NCI-H2029 (cell line): ENCODE measurements at places on chromosomes 7 and 10.

DNA sequence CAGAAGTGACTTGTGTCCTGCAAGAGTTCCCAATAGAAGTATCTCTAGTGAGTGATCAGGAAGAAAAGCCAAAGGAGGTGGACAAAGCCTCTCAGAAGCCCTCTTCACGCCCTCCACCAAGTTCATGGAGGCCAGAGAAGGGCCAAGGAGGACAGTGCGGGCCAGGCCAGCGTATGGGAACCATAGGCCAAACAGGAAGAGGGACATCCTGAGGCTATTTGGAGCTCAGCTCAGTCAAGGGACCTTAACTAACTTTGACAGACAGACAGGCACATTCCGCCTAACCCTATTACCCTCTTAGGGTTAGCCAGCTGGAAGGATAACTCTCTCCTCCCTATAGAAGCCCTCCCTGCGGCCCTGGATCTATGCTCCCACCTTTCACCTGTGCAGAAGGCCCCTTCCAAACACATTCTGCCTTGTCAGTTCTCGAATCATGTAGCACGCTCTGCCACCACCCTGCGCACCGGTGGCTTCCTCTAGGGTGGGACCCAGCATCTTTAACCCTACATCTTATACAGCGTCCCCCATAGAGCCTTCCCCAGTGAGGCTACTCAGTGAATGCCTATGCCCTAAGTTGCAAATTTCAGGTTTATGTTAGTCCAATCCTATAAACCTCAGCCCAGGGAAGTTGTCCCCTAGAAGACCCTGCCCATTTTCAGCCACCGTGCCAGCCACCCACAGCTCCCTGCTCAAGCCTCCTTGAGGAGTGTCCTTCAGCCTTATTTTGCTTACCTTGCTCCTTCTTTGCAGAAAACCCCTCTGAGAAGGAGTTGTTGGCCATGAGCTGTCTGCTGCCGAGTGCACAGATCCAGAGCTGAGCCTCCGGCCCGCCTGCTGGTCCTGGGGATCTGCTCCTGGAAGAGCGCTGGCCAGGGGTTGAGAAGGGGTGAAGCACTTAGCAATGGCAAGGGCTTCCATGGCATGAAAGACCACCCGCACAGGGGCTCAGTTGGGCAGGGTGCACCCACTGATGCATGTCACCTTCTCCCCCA is 36.9 kb downstream of the FRMPD2 start:
- DNase-seq = no peak

- no peak for DNase-seq
Measured at GRCh38 chr10:14975672-14976273, 16.6 kb downstream of the MEIG1 start.

GRCh38 chr7:41451826-41452225 is 251.1 kb downstream of the INHBA start:
- DNase-seq = no peak

DNA sequence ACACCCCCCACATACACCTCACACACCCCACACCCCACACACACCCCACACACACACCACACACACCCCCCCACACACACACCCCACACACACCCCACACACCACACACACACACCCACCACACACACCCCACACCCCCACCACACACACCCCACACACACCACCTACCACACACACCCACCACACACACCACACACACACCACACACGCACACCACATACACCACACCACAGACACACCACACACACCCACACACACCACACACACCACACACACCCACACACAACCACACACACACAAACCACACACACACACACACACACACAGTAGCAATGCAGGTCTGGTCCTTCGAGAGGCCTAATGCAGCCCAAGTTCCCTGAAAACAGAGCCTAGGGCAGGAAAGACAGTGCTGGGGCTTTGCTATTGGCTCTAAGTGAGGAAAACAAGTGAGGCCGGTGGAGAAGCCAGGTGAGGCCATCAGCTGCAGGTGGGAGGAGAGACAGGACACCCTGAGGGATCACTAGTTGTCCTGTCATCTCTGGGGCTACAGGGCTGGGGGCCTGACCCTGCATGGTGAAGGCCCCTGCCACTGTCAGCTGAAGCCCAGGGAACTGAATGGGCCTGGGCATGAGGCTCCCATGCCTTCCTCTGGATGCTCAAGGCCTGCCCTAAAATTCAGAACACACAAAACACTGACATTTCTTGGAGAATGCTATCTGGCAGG is 92.6 kb downstream of the CYTH3 start:
- DNase-seq = no peak

DNA sequence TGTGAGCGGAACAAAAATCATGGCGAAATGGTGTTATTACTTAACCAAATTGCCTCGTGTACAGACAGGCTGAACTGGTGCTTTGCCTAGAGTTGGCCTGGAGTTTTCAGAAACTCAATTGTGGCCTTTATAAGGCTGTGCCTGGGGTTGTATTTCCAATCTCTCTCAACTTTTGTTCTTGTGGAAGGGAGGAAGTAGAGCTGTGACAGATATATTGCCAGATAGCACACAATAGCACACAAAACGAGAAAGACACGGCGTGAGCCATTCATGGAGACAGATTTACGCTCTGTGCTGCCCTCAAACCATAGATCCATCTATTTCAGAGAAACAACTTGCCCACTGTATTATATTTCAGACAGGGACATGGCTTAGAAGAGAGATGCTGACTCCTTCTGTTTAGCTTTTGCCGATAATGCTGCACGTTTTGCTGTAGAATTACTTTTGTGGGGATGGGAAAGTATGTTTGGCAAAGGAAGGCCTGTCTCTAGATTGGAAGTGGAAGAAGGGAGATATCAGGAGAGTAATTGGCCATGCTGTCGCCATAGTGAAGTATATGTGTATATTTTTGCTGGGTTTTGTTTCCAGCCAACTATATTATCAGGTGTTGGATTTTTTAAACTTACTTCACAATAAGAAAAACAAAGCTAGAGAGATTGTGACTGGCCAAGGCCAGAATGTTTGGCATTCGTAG is 80.4 kb downstream of the AUTS2 start:
- DNase-seq = no peak

DNA sequence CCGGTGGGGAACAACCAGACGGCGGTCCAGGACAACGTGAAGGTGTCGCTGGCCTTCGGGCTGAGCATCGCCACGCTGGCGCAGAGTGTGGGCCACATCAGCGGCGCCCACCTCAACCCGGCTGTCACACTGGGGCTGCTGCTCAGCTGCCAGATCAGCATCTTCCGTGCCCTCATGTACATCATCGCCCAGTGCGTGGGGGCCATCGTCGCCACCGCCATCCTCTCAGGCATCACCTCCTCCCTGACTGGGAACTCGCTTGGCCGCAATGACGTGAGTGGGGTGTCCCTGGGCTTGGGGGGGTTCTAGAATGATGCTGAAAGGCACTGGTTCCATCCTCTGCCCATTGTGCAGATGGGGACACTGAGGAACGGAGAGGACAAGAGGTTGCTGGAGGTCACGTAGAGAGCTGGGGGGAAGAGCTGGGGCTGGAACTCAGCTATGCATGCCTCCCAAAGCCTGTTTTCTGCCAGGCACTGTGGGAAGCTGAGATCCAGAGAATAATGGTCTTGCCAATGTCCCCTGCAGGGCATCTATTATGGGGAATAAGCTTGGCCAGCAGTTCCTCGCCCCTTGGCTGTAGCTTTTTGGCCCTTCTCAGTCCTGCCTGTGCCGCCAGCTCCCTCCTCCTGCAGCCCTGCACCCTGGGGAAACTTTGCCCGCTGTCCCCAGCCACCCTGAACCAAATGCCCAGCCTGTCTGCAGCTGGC is 523 bp downstream of the AQP1 start:
- DNase-seq = no peak

DNA sequence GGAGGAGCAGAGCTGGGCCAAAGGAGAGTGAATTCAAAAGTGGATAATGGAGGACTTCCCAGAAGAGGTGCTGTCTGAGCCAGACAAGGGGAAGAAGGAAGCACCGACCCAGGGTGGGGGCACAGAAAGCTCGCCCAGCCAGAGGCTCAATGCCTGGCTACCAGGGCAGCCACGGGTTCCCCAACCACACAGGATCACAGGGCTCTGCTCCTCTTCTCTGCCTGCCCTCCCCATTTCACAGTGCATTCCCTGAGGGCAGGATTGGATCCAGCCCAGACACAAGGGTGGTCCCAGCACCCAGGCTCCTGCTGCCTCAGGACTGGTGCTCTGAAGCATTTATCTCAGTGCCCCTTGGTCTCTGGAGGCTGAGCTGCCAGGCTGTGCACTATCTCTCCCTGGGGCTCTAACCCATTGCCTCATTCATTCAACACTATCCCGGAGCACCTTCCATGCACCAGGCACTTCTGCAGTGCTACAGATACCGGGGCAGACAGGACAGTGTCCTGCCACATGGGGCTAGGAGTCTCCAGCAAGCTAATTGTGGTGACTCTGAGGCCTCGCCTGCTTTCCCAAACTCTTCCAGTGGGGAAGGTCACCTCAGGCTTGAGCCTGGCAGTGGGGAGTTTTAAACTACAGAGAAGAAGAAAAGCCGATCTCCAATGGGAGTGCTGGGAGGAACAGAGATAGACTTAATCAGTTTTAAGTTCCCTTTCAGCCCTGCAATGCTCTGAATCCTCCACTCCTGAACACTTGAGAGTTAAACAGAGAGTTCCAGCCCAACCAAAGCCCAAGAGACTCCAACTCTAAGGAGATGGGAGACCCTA is 201.8 kb upstream of the ZMIZ1 start:
- DNase-seq = no peak

- DNase-seq = no peak
Measured at GRCh38 chr10:17026686-17027485, 102.7 kb downstream of the CUBN start.

DNA sequence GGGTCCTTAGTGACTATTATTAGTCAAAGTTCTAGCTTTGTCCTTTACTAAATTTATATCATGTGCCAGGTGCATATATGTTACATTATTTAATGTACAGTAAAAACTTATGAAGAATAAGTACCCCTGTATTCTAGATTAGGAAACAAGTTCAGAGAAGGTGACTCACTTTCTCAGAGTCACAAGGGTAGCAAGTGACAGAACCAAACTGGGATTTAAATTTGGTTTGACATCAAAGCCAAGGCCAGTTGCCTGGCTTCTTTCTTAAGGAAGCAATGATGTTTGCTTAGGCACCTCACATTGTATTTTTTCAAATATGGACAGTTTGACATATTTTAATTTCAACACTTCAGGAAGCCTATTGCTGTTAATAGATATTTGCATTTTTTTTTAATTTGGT is 2.5 kb downstream of the LSM8 start:
- no peak for DNase-seq

- peak; percentile 6 for DNase-seq
Measured at GRCh38 chr7:116236020-116236630, 25.8 kb downstream of the TES start.

DNA sequence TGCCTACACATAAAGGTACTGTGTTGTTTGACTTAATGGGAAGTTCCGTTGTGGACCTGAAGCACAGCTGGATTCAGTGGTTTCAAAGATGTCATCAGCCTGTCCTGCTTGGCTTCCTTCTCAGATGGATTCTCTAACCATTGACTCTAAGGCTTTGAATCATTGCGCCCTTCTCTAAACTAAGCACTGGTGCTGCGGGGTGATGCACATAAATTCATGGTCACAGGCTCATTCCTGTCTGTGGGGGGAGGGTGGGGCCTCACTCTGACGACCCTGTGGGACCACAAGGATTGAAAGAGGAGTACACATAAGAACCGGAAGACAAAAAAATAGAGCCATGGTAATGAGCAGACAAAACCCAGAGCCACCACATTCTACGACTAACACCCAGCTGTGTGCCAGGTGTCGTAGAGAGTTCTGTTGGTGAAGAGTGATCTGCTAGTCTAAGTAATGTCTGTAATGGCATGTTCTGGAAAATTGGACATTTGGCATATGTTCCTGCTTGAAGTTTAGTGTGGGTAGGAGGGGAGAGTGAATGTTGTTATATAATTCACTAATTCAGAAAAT is 97.3 kb upstream of the YAE1 start:
- no peak for DNase-seq

- no peak for DNase-seq
Measured at GRCh38 chr7:131250331-131250730, 77.3 kb upstream of the MKLN1 start.
